ENCODE measurements at places on chromosomes 16 and 17.

GRCh38 chr17:81171941-81172340 lies 5.9 kb upstream of the AATK start:
- no peak for DNase-seq

GRCh38 chr16:1089822-1090619 lies 6.0 kb downstream of the C1QTNF8 start:
- DNase-seq, result no peak

DNA sequence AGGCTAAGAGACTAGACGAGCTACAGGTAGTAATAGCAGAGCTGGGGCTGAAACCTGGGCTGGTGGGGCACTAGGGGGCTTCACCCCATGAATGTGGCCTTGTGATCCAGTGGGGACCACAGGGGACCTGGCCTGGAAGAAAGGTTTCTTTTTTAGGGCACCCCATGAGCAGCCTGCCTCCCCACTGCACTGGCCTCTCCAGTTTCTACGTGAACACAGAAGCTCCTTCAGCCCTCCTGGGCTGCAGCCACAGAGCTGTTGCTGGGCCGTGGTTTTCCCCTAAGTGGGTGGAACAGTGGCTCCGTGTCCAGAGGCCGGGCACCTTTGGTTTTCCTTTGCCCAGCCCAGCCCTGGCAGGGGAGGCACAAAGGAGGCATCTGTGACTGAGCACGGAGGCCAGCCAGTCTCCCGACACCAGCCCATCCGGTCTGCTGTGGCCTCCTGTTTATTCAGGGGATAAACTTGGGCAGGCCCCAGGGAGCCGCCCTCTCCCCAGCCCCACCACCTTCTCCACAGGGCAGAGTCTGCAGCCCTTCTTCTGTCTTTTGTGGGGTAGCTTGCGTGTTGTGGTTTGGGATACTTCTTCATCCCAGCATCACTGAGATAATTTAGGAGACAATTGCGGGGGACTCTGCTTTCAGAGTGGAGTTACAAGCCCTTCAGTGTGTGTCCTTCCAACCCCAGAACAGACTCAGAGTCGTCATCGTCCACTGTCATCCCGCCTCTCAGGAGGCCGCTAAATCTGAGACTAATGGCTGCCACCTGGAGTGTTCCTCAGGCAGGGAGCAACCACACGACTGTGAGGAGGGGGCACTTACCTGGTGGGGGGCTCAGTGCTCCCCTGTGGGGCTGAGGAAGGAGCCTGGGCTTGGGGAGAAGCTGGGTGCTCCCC lies 85.3 kb downstream of the RAB11FIP4 start:
- no peak for DNase-seq

GRCh38 chr16:79673635-79674034 lies 73.1 kb upstream of the MAF start:
- no peak for DNase-seq

DNA sequence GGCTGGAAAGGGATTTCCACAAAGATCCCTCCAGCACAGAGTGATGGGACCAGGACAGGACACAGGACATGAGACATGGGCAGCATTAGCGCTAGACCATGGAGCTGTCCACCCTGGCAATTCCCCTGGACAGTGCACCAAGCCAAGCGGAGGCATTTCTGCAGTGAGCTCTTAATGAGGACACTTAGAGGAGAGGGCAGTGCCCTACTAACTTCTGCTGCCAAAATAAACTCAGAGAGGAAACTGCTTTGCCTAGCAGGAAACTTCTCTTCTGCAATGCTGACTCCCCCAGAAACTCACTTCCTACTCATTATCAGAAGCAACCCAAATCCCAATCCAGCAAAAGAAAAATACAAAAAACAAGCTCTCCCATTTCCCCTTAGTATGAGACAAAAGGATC lies 119.2 kb downstream of the HS3ST2 start:
- no peak for DNase-seq
